ENCODE measurements at places on chromosomes 5 and 9.

- DNase-seq, result no peak
Measured at GRCh38 chr5:113678924-113679575, 165.6 kb downstream of the YTHDC2 start.

- DNase-seq, result no peak
Measured at GRCh38 chr9:25864509-25864908, 186.3 kb upstream of the TUSC1 start.

GRCh38 chr5:68255305-68256120, 40.0 kb downstream of the PIK3R1 start:
- DNase-seq, result no peak

DNA sequence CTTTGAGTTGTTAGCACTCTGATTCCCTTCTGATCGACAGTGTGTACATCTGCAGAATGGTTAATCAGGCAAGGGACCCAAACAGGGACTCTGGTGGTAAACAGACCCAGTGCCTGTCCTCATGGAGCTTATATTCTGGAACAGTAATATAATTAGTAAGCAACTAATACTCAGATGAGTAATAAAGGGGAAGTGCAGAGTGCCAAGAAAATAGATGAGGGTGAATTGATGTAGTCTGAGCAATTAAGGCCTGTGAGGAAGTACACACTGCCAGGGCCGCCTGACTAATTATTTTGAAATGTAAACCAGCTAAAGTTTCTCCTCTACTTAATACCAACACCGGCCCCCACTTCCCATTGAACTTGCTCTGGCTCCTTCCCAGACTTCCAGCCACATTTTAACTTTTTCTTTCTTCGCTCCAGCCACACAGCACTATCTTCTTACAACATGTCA, 4.2 kb downstream of the DHX29 start:
- DNase-seq, result no peak

DNA sequence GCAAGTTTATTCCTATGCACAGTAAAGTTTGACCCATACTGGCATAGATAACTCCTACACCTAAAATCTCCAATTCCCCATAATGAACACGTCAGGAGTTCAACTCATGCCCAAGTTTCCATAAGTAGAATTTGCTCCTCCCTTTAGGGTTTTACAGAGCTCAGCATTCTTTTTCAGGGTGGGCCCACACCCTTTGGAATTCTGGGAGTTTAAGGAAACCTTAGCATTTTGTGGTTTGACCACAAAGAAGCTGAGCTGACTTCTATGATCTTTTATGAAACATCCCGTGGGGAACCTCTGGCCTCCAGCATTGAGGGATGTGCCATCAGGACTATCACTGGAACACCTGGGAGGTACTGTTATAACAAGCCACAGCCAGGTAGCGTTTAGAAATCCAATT, 220.6 kb upstream of the MAP3K1 start:
- no peak for DNase-seq

- peak; percentile 58 for DNase-seq
Measured at GRCh38 chr5:61290791-61291210, 41.3 kb upstream of the ZSWIM6 start.
